Adipose tissue (tissue), 3 donors: ENCODE measurements at places on chromosomes 1 and 21. TPM values are rescaled to one million over a fixed set of nuclear protein-coding genes. Genes with fewer than 3 reads are reported as not detected.

The TTC39A gene
- polyA plus RNA-seq = 2.9 TPM

The TRIM17 gene
- polyA plus RNA-seq = 0.21 TPM

The FAM20B gene
- 15.5 TPM for polyA plus RNA-seq

The HUNK gene
- 1.3 TPM for polyA plus RNA-seq

The ATP1A4 gene
- 0.54 TPM for polyA plus RNA-seq

The FMN2 gene
- polyA plus RNA-seq = 0.37 TPM

The DRAXIN gene
- 0.03 TPM for polyA plus RNA-seq

The CFHR5 gene
- polyA plus RNA-seq = not detected

The LCE1D gene
- polyA plus RNA-seq = not detected

The PHLDA3 gene
- 15.1 TPM for polyA plus RNA-seq

The GBP6 gene
- polyA plus RNA-seq = 0.59 TPM

The CYYR1 gene
- polyA plus RNA-seq = 30.4 TPM

The CACNA1S gene
- polyA plus RNA-seq = 0.02 TPM

The RXRG gene
- 12.3 TPM for polyA plus RNA-seq
